ENCODE measurements at places on chromosomes 1 and 21.

- peak; percentile 32 for DNase-seq
These were observed 285.3 kb upstream of the C1orf105 start for GRCh38 chr1:172135076-172135672.

DNA sequence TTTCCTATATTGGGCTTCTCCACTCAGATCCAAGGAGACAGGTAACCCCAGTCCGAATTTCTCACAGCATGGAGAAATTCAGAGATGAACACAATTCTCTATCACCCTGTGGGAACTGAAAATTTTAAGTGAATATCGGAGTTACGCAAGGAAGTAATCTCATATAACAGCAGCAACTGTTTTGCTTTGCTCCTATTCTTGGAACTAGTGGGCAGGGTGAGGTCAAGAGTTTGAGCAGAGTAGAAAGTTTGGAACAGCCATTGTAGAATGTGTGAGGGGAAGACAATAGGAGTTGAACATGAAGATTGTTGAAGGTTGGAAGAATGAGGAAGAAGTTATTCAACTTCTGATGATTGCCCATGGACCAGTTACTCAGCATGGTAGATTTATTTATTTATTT lies 24.3 kb upstream of the SLC35D1 start:
- no peak for DNase-seq

DNA sequence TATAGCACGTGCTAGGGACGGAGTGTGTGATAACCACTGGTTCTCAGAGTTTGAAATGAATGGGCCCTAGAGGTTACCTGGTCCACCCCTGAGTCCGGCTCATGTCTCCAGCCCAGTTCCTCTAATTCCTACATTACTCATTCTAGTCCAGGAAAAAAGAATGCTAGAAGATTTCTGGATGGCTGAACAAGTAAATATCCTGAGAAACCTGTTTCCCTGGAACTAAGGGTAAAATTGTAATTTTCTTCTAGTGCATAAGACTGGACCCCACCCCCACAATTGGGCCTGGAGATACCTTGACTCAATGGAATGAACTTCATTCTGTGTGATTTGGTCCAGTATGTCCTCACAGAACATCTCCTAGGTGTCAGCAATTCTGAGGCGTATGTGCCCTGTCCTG lies 208.4 kb downstream of the TRABD2B start:
- no peak for DNase-seq

DNA sequence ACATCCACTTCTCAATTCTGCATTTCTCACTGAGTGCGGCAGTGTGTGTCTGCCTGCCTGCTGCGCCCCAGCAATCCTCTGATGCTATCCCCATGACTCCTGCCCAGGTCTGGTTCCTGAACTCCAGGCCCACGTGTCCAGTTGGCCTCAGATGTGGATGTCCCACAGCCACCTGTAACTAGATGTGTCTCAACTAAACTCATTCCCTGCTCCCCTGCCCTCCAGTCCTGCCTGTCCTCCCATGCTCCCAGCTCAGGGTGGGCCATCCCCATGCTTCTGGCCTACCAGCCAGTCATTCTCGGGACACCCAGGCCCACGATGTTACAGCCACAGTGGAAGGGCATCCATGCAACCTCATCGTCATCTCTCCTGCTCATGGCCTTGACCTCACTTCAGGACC lies 76.8 kb downstream of the STUM start:
- no peak for DNase-seq

DNA sequence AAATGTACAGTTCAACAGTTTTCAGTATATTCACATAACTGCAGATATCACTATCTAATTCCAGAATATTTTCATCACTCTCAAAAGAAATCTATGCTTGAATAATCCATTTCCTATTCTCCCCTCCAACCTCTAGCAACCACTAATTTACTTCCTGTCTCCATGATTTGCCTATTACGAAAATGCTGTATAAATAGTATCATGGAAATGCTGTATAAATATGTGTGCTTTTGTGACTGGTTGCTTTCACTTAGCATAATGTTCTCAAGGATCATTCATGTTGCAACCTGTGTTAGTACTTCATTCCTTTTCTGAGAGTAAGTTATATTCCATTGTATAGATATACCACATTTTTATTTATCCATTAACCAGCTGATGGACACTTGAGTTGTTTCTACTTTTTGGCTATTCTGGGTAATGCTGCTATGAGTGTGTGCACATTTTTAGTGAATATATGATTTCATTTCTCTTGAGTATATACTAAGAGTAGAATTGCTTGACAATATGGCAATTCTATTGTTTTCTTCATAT lies 115.6 kb downstream of the TNFSF18 start:
- DNase-seq: no peak

GRCh38 chr1:86110451-86111129 lies 46.0 kb downstream of the COL24A1 start:
- DNase-seq: no peak

GRCh38 chr1:236638945-236639344 lies 34.6 kb upstream of the HEATR1 start:
- no peak for DNase-seq

GRCh38 chr1:31757204-31757679 lies 6.9 kb downstream of the ADGRB2 start:
- DNase-seq: no peak

DNA sequence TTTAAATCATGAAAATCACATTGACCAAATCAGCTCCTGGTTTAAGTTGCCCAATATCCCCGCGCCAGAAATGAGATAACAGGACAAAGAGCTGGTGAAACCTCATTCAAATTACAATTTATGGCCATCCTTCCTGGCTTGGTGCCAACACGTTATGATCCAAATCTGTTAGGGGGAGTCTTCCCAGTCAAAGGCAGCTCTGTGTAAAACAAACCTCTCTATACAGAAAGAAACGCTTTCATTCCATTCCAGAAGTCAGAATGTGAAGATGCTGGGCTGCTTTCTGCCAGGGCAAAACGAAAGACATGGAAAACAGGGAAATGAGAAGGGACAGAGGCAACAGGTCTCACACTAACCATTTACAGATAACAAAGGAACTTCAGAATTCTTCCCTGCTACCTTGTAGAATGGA lies 53.5 kb upstream of the TIAM1 start:
- no peak for DNase-seq

DNA sequence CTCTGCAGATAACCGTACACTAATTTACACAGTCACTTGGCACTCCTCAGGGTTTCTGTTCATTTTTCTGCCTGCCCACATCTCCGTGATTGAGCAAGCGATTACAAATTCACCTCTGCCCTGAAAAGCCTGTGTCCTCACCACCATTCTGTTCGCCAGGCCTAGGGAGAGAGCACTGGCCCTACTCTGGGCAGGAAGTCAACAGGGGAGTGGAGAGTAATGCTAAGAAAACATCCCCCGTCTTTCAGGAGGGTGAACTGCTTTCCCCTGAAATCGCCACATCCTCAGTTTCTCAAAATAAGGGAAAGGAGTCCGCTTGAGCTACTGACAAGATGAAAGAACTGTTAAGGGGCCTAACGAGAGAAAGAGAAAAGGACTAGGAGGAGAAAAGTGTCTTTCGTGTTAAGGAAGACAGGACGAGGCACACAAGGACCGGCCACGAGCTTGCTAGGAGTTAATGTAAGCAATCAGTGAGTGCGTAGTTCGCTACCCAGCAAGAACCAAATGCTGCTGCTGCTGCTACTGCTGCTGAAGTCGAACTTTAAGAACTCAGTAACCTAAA lies 632 bp downstream of the PEX19 start:
- DNase-seq: peak; percentile 31
